Stimulated activated naive B cell treated with anti-CD40 and anti-IgM and Interleukin-4, amounts not matched to agents 10 μg/mL and 1 μg/mL and 100 μg/mL, for 72 hours (primary cell): ENCODE measurements at places on chromosomes 5 and 9.

DNA sequence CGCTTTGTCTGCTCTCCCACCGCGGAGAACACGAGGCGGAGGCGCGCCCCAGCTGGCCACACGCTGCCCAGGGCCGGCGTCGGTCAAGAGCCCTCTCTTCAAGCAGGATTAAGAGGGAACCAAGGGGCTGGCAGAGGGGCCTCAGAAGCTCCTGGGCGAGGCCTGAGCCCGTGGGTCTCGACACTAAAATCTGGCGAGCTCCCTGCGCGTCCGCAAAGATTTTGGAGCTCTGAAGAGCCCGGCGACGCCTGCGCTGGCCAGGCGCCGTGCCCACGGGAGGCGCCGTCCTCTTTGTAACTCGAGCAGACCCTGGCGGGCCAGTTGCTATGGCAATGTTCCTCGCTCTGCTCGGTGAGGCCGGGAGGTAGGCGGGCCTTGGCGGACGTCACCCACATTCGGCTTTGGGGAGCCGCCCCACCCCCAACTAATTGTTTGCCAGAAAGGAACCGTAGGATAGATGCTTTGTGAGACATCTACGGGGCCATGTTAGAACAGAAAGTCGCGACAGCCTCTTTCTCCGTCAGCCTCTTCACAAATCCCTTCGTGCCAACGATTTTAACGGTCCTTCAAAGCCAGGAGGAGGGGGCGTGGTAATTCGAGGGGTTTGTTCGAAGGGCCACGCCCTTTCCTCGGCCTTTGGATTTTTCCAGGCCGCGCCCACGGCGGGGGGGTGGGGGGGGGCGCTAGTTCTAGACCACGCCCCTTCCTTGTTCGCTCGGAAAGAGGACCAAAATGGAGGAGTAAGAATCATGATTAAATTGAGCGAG lies 714 bp upstream of the CNOT8 start:
- peaks cover 15% of the 10 kb centered on the region for H3K36me3 ChIP-seq
- DNase-seq: peak; percentile 81
- no peaks in the 10 kb centered on the region for H3K27me3 ChIP-seq
- peaks cover 23% of the 10 kb centered on the region for H3K4me1 ChIP-seq

GRCh38 chr5:135533794-135534193 lies 2.0 kb downstream of the NEUROG1 start:
- no peaks in the 10 kb centered on the region for H3K36me3 ChIP-seq
- peak overlapping the region; percentile 7 for H3K27ac ChIP-seq
- DNase-seq: no peak
- H3K27me3 ChIP-seq: peaks cover 86% of the 10 kb centered on the region
- H3K4me1 ChIP-seq: peaks cover 21% of the 10 kb centered on the region

DNA sequence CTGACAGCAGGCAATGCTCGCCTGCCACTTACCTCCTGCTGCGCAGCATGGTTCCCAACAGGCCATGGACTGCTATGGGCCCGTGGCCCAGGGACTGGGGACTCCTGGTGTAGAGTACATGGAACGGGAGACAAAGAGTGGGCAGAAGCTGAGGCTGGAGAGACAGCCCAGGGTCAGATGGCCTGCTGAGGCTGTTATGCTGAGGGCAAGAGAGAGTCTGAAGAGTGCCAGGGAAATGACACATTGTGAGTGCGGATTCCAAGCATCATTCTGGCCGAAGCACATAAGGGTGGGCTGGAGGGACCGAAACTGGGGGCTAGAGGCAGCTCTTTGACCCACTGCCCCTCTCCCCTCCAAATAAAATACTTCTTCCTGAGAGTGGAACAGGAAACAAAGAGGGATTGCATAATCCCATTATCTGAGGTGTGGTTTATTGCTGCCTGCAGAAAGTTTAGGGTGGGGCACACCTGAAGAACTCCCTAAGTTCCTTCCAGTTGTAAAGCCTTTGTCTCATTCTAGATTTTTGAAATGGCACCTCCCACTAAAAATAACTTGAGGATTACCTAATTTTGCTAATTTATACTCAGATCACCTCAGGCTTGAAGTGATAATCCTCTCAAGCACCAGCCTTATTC lies 158.1 kb downstream of the ATP10B start:
- no peaks in the 10 kb centered on the region for H3K27me3 ChIP-seq
- no peak overlapping the region for H3K27ac ChIP-seq
- H3K4me3 ChIP-seq: no peak overlapping the region
- DNase-seq: no peak

DNA sequence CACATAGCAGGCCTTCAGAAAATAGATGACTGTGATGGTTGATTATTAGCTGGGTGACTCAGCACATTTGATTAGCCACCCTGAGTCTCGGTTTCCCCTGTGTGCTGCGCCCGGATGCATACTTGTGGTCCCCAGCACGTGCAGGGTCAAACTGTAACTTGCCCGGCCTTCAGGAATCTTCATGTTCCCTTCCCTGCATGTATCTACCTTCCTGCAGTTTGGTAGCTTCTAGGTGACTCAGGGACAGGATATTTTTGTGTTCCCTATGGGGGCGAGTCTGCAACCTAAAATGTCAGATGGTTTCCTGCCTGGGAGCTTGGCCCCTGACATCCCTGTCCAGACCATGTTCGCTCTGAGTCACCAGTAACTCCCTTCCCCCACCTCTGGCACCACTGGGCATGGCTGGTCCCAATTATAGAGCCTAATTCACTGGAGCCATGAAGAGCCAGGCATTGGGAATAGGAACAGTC lies 13.2 kb downstream of the PTGS1 start:
- H3K4me1 ChIP-seq: peaks cover 19% of the 10 kb centered on the region
- no peak for DNase-seq
- H3K27me3 ChIP-seq: no peaks in the 10 kb centered on the region
- H3K27ac ChIP-seq: no peak overlapping the region
- H3K4me3 ChIP-seq: no peak overlapping the region

- peaks cover 34% of the 10 kb centered on the region for H3K4me1 ChIP-seq
- DNase-seq: no peak
- no peak overlapping the region for H3K4me3 ChIP-seq
These were observed 49.5 kb downstream of the PKD2L2 start for GRCh38 chr5:137938751-137939143.

GRCh38 chr9:108953983-108954574 lies 19.9 kb downstream of the ABITRAM start:
- H3K27me3 ChIP-seq: no peaks in the 10 kb centered on the region
- no peak overlapping the region for H3K27ac ChIP-seq
- no peaks in the 10 kb centered on the region for H3K4me1 ChIP-seq
- no peak for DNase-seq
- H3K4me3 ChIP-seq: no peak overlapping the region
- no peaks in the 10 kb centered on the region for H3K36me3 ChIP-seq

DNA sequence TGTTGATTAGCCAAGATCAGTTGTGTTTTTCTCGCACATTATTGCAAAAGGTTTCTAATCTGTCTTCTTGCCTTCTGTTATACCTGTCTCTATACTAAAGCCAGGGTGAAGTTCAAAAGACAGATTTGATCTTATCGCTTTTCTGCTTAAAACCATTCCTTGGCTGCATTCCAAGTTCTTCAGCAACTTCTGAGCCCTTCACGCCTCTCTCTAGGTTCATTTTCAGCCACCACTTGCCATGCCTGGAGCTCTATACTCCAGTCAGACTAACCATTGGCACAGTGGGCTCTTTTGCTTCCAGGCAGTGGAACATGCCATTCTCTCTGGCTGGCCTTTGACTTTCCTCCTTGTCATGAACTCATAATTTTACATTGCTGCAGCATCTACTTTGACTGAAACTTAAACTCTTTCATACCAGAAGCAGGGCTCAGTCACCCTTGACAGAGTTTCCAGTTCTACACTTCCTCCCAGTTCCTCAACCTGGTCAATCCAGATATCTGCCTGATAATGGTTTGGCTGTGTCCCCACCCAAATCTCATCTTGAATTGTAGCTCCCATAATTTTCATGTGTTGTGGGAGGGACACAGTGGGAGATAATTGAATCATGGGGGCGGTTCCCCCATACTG lies 114.4 kb downstream of the SLC12A2 start:
- no peaks in the 10 kb centered on the region for H3K27me3 ChIP-seq
- peaks cover 8% of the 10 kb centered on the region for H3K4me1 ChIP-seq
- peaks cover 28% of the 10 kb centered on the region for H3K36me3 ChIP-seq
- peak overlapping the region; percentile 84 for H3K27ac ChIP-seq

- H3K27me3 ChIP-seq: no peaks in the 10 kb centered on the region
- DNase-seq: no peak
- no peak overlapping the region for H3K4me3 ChIP-seq
- peaks cover 48% of the 10 kb centered on the region for H3K36me3 ChIP-seq
- H3K4me1 ChIP-seq: peaks cover 7% of the 10 kb centered on the region
These were observed 30.2 kb downstream of the WDR36 start for GRCh38 chr5:111122398-111122797.

GRCh38 chr5:66697796-66698564 lies 101.8 kb downstream of the MAST4 start:
- H3K36me3 ChIP-seq: no peaks in the 10 kb centered on the region
- no peak overlapping the region for H3K27ac ChIP-seq
- H3K4me1 ChIP-seq: peaks cover 2% of the 10 kb centered on the region
- peaks cover 4% of the 10 kb centered on the region for H3K27me3 ChIP-seq

DNA sequence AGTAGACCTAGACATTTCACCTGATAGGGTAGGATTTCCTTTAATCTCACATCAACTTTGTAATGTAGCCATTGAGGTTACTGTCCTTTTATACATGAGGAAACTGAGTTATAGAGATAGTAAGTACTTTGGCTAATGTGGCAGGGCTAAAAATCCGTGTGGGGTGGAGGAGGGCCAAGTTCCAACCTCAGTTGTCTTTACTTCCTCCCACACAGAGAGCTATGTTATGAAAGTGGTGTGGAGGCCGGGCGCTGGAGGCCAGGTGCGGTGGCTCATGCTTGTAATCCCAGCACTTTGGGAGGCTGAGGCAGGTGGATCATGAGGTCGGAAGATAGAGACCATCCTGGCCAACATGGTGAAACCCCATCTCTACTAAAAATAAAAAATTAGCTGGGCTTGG lies 173.3 kb downstream of the PALM2AKAP2 start:
- H3K27me3 ChIP-seq: no peaks in the 10 kb centered on the region
- peak overlapping the region; percentile 25 for H3K27ac ChIP-seq
- H3K4me3 ChIP-seq: no peak overlapping the region
- H3K4me1 ChIP-seq: peaks cover 37% of the 10 kb centered on the region

- H3K4me3 ChIP-seq: no peak overlapping the region
- H3K4me1 ChIP-seq: peaks cover 14% of the 10 kb centered on the region
- H3K27me3 ChIP-seq: no peaks in the 10 kb centered on the region
- DNase-seq: no peak
These were observed 1.6 kb upstream of the DNAJC21 start for GRCh38 chr5:34927785-34928184.

- no peaks in the 10 kb centered on the region for H3K4me1 ChIP-seq
- DNase-seq: no peak
- no peak overlapping the region for H3K27ac ChIP-seq
- no peaks in the 10 kb centered on the region for H3K36me3 ChIP-seq
- no peaks in the 10 kb centered on the region for H3K27me3 ChIP-seq
These were observed 409.0 kb downstream of the SPATA31D1 start for GRCh38 chr9:82397534-82397933.

GRCh38 chr5:33491941-33492340 lies 51.2 kb downstream of the TARS1 start:
- no peak overlapping the region for H3K27ac ChIP-seq
- H3K4me1 ChIP-seq: no peaks in the 10 kb centered on the region
- no peak for DNase-seq
- peaks cover 11% of the 10 kb centered on the region for H3K27me3 ChIP-seq
- no peak overlapping the region for H3K4me3 ChIP-seq

- H3K4me1 ChIP-seq: peaks cover 4% of the 10 kb centered on the region
- H3K27me3 ChIP-seq: no peaks in the 10 kb centered on the region
- no peak for DNase-seq
- H3K36me3 ChIP-seq: peaks cover 10% of the 10 kb centered on the region
- no peak overlapping the region for H3K27ac ChIP-seq
These were observed 464.7 kb upstream of the KLF4 start for GRCh38 chr9:107954312-107954711.

GRCh38 chr9:90300611-90301276 lies 341.9 kb downstream of the DIRAS2 start:
- no peaks in the 10 kb centered on the region for H3K36me3 ChIP-seq
- H3K27ac ChIP-seq: no peak overlapping the region
- no peaks in the 10 kb centered on the region for H3K4me1 ChIP-seq
- peaks cover 51% of the 10 kb centered on the region for H3K27me3 ChIP-seq
- H3K4me3 ChIP-seq: no peak overlapping the region

GRCh38 chr9:79824265-79824664 lies 252.5 kb downstream of the TLE4 start:
- H3K27ac ChIP-seq: no peak overlapping the region
- peaks cover 5% of the 10 kb centered on the region for H3K36me3 ChIP-seq
- peaks cover 15% of the 10 kb centered on the region for H3K4me1 ChIP-seq

DNA sequence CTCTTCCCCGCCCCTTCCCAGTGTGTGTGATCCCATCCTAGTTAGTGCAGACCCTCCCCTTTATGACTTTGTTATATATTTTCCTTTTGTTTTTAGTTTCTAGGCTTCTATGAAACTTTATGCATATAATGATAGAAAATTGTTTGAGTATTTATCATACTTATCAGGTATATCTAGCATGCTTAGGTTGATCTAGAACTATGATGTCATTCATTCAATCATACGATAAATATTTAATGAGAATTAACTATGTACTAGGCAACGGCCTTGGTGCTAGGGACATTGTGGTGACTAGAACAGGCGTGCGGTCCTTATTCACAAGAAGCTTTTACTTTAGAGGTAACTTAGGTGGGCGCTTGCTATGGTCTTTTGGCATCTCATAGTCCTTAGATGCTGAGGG lies 13.6 kb upstream of the ANKRD55 start:
- peaks cover 4% of the 10 kb centered on the region for H3K36me3 ChIP-seq
- H3K4me1 ChIP-seq: no peaks in the 10 kb centered on the region
- DNase-seq: no peak
- no peaks in the 10 kb centered on the region for H3K27me3 ChIP-seq
- no peak overlapping the region for H3K4me3 ChIP-seq
- no peak overlapping the region for H3K27ac ChIP-seq

GRCh38 chr9:69030851-69031645 lies 4.5 kb upstream of the FXN start:
- no peaks in the 10 kb centered on the region for H3K36me3 ChIP-seq
- no peak overlapping the region for H3K4me3 ChIP-seq
- H3K27me3 ChIP-seq: no peaks in the 10 kb centered on the region
- H3K27ac ChIP-seq: no peak overlapping the region
- H3K4me1 ChIP-seq: peaks cover 9% of the 10 kb centered on the region

DNA sequence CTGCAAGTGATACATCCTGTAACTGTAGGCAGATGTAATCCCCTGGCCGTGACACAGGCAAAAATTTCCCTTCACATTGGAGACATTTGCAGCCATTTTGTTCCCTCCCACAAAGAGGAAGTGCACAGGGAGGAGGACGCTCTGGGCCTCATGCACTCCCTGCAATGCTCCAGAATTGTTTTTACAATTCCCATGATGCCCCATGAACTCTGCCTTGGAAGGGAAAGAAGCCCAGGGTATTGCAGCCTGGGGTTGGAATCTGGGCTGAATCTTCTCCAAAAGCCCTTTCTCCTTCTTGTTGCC lies 491.7 kb downstream of the CCDC171 start:
- H3K27me3 ChIP-seq: no peaks in the 10 kb centered on the region
- H3K36me3 ChIP-seq: no peaks in the 10 kb centered on the region
- H3K4me3 ChIP-seq: no peak overlapping the region
- DNase-seq: no peak
- H3K27ac ChIP-seq: no peak overlapping the region

DNA sequence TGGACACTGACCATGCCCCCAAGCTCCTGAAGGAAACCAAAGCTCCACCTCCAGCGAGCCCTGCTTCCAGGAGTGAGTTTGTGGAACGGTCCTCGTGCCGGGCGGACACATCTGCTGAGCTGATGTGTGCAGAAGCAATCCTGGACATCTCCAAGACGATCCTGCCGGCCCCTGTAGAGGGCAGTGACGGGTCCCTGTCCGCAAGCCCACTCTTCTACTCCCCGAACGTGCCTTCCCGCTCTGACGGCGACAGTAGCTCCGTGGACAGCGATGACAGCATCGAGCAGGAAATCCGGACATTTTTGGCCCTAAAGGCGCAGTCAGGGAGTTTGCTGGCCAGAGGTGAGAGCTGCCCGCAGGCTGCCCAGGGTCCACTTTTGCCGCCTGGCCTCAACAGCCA lies 6.2 kb downstream of the PPP1R26 start:
- no peak overlapping the region for H3K4me3 ChIP-seq
- no peak for DNase-seq
- H3K36me3 ChIP-seq: peaks cover 31% of the 10 kb centered on the region
- H3K27me3 ChIP-seq: peaks cover 6% of the 10 kb centered on the region
- H3K27ac ChIP-seq: no peak overlapping the region
